ENCODE measurements at places on chromosomes 4 and X.

- DNase-seq: no peak
These were observed 349.1 kb downstream of the ANK2 start for GRCh38 chr4:113398441-113399143.

- DNase-seq: no peak
These were observed 3.2 kb upstream of the ARHGAP36 start for GRCh38 chrX:131054906-131055305.

DNA sequence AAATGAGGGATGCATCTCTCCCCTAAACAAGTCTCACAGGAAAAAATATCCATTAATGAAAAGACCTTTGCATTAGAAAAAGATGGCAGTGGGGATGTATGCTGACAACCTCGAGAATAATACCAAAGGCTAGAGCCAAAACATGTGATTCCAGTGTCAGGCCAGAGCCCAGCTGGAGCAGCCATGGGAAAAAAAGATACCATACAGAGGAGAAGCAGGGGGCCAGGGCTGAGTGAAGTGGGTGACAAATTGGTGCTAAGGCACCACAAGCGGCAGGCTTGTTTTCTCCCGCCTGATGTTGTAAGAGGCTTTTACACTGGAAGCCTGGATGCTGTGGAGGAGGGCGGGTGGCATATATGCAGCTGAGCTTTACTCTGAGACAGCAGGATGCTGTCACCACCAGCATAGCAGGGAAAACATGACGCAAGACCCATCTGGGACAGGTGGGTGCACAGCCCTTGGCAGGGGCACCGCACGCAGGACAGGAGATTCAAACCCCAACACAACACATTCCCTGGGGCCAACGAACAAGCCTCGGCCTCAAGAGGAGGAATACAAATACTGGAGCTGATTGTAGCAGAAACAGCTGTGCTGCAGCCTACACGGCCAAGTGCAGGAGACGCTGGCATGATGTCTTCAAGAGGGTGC, 91.9 kb downstream of the TSPAN5 start:
- no peak for DNase-seq

- DNase-seq: no peak
These were observed 1.1 kb upstream of the RRH start for GRCh38 chr4:109826719-109827118.

GRCh38 chr4:915595-915994, 16.5 kb downstream of the GAK start:
- DNase-seq: no peak

GRCh38 chr4:126318376-126318775, 1003.6 kb downstream of the FAT4 start:
- DNase-seq: no peak

DNA sequence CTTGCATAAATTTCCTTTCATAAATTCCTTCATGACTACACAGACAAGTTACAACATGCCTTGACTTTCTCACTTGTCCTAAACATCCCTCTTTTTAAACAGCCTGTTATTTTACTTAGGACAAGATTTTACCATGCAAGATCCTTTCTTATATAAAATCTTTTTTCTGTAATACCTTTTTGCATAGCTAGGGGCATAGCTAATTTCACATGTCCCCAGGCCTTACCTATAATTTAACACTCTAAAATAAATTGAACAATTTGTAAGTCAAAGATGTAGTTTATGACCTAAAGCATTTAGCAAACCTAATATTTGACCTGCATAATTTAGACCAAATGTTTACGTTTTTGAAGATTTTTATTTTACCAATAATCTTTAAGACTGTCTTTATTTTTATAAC, 396.3 kb upstream of the FSTL5 start:
- DNase-seq: no peak

DNA sequence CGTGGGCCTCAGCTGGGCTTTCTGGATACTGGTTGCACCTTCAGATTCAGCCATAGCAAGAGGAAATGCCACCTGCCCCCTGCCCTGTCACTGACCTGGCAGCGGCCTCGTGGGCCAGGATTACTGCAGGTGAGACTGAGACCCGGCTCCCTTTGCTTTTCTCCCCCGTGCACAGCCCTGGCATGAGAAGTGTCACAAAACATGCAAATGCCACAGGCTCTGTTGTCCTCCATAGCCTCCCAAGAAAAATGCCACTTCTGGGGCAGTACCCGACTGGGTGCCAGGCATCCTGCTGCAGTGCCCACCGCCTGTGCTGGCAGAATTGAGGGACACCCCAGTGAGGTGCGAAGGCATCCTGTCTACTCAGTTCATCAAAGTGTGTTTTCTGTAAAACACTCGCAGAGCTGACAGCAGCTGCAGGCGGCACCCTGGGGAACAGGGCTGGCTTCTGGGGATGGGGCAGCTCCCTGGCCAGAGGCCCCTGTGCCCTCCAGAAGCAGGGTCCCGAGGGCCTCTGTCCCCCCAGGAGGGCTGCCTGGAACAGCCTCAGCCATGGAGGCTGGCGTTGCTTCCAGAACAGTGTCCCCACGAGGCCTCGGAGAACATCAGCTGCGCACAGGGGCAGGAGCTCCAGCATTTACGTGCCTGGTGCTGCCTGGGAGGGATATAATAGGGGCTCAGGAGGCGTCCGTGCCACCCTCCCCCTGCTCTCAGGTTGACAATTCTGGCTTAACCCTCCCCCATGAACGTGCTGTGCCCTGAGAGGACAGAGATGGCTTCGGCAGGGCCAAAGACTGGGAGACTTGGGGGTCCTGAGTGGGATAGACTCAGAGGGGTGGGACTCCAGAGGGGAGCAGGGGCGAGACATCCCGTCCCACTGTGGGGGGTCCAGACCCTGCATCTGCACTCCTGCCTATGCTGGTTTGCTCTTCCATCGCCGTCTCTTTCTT, 99.5 kb upstream of the NKX1-1 start:
- DNase-seq: no peak

DNA sequence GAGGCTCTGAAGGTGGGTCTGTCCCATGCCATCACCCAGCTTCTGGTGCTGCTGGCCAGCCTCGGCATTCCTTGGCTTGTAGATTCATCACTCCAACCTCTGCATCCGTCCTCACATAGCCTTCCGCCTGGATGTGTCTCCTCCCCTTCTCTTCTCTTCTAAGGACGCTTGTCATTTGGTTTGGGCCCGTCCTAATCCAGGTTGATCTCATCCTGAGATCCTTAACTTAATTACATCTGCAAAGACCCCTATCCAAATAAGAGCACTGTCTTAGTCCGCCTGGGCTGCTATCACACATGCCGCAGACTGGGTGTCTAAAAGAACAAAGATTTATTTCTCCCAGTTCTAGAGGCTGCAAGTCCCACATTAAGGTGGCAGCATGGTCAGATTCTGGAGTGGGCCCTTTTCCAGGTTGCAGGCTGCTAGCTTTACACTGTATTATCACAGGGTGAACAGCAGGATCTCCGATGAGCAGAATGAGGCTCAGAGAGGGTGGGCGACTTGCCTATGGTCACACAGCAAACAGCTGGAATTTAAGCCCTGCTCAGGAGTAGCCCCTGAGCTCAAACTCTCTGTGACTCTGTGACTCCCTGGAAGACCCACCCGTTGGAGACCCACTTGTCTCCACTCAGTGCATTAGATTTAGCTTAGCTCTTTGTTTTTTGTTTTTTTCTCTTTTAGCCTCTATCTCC, 113.1 kb downstream of the STK32B start:
- DNase-seq: no peak

DNA sequence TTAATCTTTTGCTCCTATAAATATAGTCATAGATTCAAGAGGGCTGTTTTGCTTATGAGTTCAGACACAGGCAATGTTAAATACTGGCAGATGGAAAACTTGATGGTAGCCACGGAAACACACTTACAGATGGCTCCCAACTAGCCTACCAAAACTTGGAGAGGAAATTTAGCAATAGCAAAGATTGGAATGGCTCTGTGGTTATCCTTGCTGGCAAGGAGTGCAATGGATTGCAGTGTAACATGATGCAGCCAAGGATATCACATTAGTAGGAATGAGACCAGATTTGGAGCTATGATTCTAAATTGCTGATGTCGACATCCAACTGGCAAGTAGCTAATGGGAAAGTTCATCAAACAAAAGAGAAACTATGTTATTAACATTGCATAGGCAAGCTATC, 791.0 kb upstream of the DIAPH2 start:
- no peak for DNase-seq

DNA sequence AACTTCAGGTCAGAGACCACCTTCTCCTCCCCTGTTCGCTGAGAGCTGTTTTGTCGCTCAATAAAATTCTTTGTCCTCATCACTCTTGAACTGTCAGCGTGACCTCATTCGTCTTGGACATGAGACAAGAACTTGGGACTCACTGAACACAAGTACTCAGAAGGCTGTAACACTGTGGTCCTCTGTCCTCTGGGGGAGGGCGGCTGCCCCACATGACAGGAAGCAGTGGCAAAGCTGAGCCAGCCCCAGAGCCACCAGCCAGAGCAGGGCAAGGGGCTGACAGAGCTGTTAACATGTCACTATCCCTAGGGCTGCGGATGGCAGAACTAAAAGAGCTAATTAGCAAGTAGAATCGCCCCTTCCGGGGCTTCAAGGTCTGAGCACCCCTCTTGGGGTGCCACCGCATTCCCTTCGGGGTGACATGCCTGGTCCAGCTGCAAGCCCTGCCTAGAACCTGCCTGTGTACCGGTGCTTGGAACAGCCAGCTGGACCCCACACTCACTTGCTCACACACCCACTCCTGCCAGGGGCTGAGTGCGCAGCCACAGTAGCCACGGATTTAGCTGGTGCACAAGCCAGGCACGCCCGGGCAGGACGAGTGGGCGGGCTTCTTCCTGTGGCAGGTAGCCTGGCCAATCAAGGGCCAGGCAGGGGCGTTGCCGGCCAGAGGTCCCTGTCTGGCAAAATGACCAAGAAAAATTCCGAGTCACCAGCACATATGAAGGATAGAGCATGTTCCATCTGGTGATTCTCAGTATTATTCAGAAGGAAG, 648.6 kb upstream of the AGA start:
- no peak for DNase-seq

DNA sequence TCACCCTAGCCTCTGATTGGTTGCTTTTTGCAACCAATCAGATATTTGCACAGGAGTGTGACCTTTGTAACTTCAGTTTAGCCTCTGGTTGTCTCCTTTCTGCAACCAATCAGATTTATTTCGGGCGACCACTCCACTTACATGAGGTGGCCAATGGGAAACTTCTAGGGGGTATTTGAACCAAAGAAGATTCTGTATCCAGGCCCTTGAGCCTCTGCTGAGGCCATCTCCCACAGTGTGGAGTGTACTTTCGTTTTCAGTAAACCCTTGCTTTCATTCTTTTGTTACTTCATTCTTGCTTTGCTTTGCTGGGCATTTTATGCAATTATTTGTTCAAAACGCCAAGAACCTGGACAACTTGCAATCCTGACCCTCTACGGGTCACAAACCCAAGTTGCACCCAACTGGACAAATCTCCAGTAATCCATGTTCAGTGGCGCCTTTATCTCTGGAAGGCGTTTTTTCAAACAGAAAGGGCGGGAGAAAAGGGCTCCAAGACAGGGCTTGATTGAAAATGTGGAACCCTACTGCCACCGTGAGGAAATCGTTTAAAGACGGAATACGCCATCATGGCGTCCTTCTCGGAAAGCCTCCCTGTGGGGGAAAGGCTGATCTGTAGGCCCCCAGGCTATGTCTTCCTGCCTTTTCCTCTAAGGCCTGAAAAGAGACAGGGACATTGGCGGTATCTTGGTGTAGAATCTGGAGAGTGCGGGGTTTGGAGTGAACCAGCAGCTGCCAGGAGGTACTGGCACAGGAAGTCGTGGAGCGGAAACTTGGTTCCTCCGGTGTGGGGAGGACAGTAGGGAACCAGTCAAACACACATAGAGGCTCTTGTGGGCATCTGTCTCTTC, 184.6 kb downstream of the OR13H1 start:
- no peak for DNase-seq

- DNase-seq: no peak
These were observed 4.7 kb upstream of the ZXDB start for GRCh38 chrX:57587062-57587461.

- DNase-seq: no peak
These were observed 34.0 kb upstream of the PPP2R3B start for GRCh38 chrX:420496-421223.

DNA sequence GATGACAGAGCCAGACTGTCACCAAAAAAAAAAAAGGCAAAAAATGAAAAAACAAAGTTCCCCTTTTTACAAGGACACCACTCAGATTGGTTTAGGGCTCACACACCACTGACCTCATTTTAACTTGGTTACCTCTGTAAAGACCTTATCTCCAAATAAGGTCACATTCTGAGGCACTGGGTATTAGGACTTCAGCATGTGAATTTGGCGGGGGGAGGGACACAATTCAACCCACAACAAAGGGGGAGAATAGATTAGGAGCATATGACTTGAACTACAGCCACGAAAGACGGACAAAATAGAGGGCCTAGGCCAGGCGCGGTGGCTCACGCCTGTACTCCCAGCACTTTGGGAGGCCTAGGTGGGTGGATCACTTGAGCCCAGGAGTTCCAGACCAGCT, 31.0 kb upstream of the ARAF start:
- no peak for DNase-seq

GRCh38 chr4:8451440-8452182, 11.0 kb downstream of the TRMT44 start:
- no peak for DNase-seq

- peak; percentile 29 for DNase-seq
These were observed at the start of gene TCEAL3 for GRCh38 chrX:103607364-103608305. TSS of gene TCEAL3 (plus strand) at chrX:103607963. CDS start at chrX:103609065, 1,102 bp downstream.

DNA sequence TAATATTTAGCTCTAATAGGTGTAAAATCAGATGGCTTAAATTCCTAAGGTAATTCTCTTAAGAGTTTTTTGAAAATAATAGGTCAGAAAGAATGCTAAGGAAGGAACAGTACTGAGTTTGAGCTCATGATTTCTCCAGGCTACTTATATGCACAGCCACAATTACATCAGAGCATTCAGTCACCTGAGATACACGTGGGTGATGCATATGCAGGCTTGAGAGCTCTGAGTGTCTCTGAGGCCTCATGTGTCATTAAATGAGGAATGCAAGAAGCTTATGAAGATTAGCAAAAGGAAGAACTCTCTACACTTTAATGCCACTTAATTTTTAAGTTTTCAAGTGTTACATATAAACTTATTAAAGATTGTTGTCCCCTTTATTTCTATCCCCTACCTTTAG, 124.0 kb upstream of the STIM2 start:
- DNase-seq: no peak

DNA sequence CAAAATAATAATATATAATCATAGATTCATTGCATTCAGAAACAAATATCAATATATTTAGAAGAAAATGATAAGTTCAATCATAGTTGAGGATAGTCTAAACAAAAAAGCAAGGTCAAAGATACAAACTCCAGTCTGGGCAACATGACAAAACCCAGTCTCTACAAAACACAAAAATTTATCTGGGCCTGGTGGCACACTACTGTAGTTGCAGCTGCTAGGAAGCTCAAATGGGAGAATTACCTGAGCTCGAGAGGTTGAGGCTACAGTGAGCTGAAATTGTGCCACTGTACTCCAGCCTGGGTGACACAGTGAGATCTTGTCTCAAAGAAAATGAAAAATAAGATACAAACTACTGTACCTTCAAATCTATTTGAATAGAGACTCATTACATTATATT, 52.7 kb upstream of the ANXA10 start:
- no peak for DNase-seq

- DNase-seq: no peak
These were observed 26.8 kb downstream of the ATP7A start for GRCh38 chrX:77937291-77937690.

GRCh38 chr4:22170353-22170752, 221.8 kb upstream of the KCNIP4 start:
- no peak for DNase-seq

- DNase-seq: no peak
These were observed 13.2 kb upstream of the IL13RA2 start for GRCh38 chrX:115030625-115031024.
